ENCODE measurements at places on chromosomes 5 and 9.

- no peak for DNase-seq
Measured at GRCh38 chr5:180801596-180802324, 846 bp downstream of the MGAT1 start.

- no peak for DNase-seq
Measured at GRCh38 chr9:2150338-2150737, 135.2 kb downstream of the SMARCA2 start.

DNA sequence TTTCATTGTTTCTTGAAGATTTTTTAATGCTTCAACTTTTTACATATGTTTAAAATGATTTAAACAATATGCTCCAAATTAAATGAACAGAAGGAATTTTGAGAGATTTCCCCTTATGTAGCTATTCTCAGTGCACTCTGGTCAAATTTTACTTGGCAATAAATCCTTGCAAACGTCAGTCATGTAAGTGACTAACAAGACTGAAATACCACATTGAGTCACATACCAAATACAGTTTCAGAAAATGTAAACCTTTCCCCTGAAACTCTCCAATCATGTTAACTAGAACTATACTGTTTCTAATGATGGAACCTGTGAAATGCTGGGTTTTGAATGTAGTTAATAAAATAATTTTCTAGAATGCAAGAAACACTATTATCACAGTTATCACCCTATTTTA lies 29.6 kb downstream of the SAR1B start:
- no peak for DNase-seq

DNA sequence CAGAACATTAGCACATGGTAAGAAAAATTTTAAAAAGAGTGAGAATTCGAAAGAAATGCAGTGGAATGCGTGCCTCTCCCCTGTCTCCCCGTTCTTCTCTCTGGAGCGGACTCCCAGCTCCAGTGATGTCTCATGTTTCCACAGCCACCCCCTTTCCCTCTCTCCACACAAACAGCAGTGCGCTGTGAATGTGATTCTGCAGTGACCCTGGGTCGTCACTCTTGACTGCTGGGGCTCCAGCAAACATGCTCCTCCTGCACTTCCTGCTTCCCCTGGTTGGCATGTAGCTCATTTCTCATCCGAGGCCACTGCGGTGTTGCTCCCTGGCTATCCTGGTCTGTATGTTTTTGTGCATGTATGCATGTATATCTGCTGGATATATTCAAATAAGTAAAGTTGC lies 13.3 kb downstream of the PHF2 start:
- DNase-seq, result no peak

- DNase-seq, result no peak
Measured at GRCh38 chr5:4258170-4258569, 662.5 kb downstream of the IRX1 start.

DNA sequence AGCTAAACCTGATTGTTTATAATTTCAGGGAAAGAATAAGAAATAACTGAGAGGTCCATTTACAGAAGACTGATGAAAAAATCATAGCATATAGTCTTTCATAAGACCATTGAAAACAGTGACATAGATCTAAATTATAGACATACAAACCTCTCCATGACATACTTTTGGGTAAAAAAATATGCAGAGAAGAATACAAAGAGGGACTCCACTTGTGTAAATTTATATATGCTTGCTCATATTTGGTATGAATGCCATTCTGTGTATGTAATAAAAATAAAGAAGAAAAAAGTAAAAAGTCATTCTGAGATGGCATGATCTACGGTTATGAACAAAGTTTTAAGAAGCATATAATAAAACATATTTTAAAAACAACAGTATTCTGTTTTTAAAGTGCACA lies 310.7 kb downstream of the ASTN2 start:
- DNase-seq, result no peak

- DNase-seq, result no peak
Measured at GRCh38 chr5:34843497-34843896, 4.5 kb downstream of the TTC23L start.

Data from Calu3 (cell line).